ENCODE measurements at places on chromosomes 4 and X.

DNA sequence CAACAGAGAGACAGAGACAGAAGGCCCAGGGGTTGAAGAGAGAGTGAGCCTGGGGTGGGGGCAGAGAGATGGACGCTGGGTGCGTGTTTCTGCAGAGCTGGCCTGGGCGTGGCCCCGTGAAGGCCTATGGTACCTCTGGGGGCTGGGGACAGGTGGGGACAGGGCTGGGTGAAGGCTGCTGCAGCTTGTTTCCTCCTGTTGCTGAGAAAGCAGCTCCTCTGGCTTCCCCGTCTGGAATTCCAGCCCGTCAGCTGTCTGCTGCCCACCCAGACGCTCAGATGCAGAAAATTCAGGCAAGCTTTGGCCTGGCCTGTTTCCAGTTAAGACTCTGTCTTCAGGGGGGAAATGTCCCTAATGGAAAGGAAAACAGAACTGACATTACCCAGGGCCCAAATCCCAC, 76.8 kb upstream of the PSAPL1 start:
- no peak for DNase-seq

GRCh38 chr4:42656679-42656943, 294 bp downstream of the ATP8A1 start:
- no peak for DNase-seq

DNA sequence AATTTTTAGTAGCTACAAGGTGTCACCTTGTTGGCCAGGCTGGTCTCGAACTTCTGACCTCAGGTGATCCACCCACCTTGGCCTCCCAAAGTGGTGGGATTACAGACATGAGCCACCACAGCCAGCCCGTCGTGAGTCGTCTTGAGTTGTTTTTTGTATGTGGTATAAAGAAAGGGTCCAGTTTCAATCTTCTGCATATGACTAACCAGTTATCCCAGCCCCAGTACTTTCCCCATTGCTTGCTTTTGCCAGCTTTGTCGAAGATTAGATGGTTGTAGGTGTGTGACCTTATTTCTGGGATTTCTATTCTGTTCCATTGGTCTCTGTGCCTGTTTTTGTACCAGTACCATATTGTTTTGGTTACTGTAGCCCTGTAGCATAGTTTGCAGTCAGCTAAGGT, 105.9 kb downstream of the OR13H1 start:
- no peak for DNase-seq

GRCh38 chrX:70979136-70979762, 48.4 kb upstream of the SLC7A3 start:
- DNase-seq: no peak

DNA sequence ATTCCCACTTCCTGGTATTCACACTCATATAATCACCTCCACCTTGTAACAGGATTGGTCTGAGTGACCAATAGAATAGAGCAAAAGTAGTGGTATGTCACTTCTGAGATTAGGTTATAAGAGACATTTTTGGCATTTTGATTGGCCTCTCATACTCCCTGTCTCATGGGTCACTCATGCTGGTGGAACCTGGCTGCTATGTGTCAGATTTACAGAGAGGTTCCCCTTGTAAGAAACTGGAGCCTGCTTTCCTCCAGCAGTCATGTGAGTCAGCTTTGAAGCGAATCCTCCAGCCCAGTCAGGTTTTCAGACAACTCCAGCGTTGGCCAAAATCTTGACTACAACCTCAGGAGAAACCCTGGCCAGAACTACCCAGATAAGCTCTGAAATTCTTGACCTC, 2.6 kb upstream of the OTUD4 start:
- DNase-seq: no peak

- DNase-seq: no peak
Observed at GRCh38 chr4:17930256-17930655, 91.3 kb downstream of the LCORL start.

DNA sequence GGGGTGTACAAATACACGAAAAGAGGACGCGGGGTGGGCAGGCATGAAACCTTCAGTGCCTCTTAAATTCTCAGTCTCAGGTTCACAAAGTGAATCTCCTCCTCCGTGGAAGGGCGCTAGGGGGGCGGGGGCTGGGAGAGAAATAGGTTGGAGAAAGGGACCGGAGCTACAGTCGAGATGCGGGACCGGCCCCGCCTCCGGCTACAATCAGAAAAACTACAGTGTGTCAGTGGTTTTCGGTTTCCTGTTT, 3.4 kb downstream of the MAML3 start:
- DNase-seq: no peak

DNA sequence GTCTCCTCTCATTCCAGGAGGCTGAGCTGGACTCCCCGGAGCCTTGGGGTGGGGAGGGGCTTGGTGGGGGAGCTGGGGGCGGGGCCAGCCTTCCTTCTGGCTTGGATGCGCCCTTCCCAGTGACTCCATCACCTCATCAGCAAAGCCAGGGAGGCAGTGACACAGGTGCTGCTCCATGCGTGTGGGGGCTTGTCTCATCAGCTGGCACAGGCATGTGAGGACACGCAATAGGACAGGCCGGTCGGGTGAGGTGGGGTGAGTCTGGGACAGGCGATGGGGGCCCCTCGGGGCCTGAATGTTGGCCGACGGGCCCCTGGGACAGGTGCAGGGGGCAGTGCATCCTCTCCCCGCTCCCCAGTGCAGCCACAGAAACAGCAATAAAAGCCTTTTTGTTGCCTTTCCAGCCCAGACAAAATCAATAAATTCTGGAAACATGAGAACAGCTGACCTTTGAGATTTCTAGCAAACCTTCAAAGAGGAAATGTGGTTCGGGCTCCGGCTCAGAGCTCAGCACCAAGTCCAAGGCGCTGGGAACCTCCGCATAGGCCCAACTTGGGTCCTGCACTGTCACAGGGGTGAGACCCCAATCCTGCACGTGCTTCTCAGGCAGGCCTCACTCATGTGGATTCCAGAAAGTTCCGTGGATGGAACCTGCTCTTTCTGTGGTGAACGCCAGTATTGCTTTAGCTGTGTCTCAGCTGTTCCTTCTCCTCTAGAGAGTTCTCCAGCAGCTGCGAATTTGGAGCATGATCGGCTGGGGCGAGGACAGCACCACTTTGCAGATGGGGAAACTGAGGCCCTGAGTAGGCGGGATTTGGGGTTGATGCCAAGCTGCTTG, 18.5 kb downstream of the ADRA2C start:
- no peak for DNase-seq

DNA sequence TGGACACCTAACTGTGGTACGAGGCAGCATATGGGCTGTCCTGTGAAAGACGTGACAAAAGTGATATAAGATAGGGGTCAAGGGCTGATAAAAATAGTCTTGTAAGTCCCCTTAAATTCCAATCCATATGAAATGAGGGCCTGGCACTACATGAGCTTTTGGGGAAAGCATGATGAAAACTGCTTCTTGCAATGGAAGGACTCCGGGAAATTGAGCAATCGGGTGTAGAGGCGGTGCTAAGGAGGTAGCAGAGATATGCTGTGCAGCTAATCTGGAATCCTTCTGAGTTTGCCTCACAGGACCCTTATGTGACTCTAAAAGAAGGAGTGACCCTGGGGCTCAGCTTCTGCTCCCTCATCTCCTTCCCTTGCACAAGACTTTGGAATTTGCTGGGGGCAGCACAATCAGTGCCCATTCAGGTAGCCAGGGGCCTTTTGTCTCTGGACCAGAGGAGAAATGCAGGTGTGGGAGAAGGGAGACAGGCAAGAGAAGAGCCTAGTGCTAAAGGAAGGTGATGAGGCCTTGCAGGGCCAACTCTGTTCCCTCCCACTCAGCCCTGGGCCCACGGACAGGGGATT, 12.8 kb downstream of the CLDN2 start:
- DNase-seq: no peak

DNA sequence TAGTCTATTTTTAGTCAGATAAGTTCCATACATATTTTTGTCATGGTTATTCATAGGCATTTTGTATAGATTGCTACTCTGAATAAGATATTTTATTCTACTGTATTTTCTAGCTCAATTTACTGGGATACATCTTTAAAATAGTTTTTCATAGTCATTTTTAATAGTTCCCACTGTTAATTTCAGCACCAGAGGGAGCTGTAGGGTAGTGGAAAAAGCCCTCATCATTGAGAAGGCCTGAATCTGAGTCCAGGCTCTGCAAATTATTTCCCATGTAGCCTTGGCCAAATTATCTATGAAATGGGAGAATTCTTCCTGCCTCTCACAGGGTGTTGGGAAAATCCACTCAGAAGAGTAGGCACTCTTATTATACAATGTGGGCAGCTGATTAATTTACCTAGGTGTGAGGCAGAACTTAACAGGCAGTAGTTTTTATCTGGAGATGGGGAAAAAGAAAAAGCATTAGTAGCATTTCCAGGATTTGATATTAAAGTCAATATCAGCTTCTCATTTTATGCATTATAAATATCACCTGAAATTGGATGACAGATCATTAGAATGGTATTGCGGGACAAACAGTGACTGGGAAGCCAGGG, 102.9 kb upstream of the PAQR3 start:
- peak; percentile 74 for DNase-seq

GRCh38 chr4:130478406-130478805, 1382.5 kb downstream of the C4orf33 start:
- DNase-seq: no peak

GRCh38 chr4:140742838-140743193, 13.4 kb downstream of the TBC1D9 start:
- DNase-seq: no peak

DNA sequence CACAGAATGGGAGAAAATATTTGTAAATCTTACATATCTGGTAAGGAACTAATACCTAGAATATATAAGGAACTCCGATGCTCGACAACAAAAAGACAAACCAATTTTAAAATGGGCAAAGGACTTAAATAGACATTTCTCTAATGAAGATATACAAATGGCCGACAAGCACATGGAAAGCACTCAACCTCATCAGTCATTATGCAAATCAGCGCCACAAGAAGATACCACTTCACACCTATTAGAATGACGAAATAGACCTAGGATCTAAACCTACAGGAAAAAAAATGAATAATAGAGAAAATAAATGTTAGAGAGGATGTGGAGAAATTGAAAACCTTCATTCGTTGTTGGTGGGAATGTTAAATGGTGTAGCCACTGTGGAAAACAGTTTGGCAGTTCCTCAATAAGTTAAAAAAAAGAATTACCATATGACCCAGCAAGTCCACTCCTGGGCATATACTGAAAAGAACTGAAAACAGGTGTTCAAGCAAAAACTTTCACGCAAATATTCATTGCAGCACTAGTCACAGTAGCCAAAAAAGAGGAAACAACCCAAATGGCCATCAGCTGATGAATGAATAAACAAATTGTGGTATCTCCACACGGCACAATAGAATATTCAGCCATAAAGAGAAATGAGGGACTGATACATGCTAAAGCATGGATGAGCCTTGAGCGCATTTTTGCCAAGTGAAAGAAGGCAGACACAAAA, 57.3 kb upstream of the WDR19 start:
- DNase-seq: no peak

GRCh38 chrX:130110379-130111219, at the start of gene ELF4:
Gene ELF4 (minus strand): TSS chrX:130110497. CDS start chrX:130081330, 29,167 bp downstream.
- DNase-seq: peak; percentile 18

- DNase-seq: no peak
Observed at GRCh38 chr4:8016527-8016926, 76.9 kb upstream of the AFAP1 start.

GRCh38 chr4:80189956-80190677, 7.2 kb upstream of the PRDM8 start:
- DNase-seq: no peak
